ENCODE measurements at places on chromosomes 12 and 14.

GRCh38 chr14:37594971-37595808 is at the start of the genes FOXA1 and TTC6:
TSS of gene FOXA1 (minus strand) at chr14:37595249. CDS start at chr14:37594972, 277 bp downstream.
TSS of gene TTC6 (plus strand) at chr14:37595629. CDS start at chr14:37622065, 26,436 bp downstream.
- peak; percentile 13 for DNase-seq

- no peak for DNase-seq
Measured at GRCh38 chr12:9911708-9912107, 20.5 kb downstream of the CLEC2A start.

DNA sequence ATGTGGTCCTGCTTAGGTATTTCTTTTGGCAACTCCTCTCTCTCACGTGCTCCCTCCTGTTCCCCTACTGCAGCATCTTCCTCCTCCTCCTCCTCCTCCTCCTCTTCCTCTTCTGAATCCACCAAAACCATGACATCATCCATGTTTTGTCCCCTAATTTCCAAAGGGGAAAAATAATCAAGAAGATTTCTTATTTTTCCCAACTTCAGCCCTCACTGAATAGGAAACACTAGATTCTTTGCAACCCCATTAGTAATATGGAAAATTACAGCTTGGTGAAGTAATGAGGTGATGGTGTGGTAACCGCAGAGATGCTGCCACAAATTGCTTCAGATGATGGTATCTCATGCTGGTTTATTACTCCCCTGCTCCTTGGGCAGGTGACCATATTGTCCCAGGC is 7.5 kb upstream of the WSB2 start:
- peak; percentile 43 for DNase-seq

DNA sequence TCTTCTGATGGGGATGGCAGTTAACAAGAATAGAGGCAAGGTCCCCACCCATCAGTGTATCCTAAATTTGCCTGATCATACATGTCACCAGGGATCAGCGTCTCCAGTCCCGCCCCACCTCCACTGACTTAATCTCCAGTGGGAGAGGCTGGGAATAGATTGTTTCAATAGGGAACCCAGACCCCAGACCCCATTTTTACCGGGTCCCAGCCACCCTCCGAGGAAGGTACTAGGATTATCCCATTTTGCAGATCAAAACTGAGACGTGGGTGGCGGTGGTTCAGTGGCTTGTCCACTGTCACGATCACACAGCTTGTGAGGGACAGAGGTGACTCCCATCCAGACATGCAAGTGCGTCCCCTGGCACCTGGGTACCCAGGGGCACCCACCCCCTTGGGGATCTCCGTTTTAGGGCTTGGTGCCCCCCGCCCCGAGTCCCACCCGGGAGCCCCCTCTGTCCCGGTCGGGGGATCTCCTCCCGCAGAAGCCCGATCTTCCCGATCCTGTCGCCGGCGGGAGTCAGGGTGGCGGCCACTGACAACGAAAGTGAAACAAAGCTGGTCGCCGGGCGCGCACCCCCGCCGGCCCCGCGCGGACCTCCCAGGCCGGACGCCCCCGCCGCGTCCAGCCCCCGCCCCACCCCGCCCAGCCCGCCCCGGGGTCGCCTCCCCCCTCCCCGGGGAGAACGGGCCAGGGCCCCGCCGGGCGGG is 523 bp downstream of the WSB2 start:
- DNase-seq = peak; percentile 67

Data from inflammatory macrophage treated with lipopolysaccharide for 4 hours (primary cell).